ENCODE measurements at places on chromosomes 6 and 20.

DNA sequence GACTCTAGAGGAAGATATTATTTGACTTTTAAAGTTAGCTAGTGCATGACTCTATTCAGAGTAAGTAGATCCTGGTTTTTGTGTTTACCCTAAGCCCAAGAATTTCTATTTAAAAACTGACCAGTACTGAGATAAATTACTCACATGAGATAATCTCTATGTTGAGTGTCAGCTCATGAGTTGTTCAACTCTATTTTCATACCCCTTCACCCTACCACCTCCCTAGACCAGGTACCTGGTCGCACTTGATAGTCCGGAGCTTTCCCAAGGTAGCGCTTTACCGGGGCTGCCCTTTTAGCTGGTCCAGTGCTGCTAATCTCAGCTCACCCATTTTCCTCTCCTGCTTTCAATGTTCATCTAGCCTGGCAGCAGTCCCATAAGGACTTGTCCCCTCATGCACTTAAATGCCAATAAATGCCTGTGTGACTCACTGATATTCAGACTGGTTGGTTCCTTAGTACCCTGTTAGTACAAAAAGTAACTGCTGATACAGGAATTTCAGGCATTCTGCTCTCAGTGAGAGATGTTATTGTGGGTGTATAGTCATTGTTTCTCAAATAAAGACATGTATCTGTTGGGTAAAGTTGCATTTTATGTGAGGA, 503.9 kb downstream of the ADGRB3 start:
- no peak for DNase-seq

DNA sequence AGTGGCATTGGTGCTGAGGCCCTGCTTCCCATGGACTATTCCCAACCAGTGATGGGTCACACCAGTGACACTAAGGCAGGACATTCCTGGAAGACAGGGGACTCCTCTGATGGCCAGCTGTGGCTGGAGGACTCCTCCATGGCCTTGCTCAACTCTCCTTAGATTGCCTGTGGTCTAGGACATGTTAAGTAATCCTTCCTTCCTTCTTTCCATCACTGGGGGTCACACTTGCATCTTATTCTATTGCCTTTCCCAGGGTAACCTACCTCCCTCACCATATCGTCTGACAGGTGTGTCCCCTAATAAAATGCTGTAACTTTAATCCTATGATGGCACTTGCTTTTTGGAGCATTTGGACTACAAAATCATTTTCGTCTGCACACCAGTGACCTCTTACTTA, 24.5 kb upstream of the HLA-A start:
- no peak for DNase-seq

GRCh38 chr6:126661646-126662045, 321.7 kb downstream of the CENPW start:
- no peak for DNase-seq

DNA sequence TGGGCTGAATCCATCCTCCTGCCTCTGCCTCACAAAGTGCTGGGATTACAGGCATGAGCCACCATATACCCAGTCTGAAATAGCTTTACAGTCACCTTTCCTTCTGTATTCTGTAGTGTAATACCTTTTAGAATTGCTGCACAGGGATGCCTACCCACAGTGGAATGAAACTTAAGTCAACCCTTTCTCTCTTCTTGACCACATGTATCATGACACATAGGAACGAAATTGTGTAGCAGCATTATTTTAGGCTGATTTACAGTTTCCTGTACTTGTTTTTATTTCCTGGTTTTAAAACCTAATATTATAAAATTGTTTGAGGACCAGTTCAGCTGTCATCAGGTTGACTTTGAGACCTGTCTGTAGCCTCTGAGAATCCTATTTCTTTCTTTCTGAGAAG, 297.8 kb downstream of the ZFAND3 start:
- no peak for DNase-seq

- peak; percentile 2 for DNase-seq
Observed at GRCh38 chr6:99868074-99868702, 125.8 kb downstream of the MCHR2 start.

DNA sequence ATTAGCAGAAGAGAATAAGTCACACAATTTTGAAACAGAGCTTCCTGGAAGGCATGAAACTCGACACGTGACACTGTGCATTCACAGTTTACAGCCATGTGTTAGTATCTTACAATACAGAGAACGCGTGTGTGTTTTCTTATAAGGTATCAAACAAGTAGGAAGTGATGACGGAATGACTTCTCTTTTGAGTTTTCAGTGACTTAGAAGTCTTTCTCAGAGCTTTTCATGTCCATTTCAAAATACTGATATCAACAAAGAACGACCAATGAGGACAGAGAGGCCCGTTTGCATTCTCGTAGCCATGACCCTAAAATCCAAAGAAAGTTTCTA, 36.6 kb upstream of the DUSP22 start:
- no peak for DNase-seq

- no peak for DNase-seq
Observed at GRCh38 chr20:38249536-38250310, 10.8 kb downstream of the KIAA1755 start.

DNA sequence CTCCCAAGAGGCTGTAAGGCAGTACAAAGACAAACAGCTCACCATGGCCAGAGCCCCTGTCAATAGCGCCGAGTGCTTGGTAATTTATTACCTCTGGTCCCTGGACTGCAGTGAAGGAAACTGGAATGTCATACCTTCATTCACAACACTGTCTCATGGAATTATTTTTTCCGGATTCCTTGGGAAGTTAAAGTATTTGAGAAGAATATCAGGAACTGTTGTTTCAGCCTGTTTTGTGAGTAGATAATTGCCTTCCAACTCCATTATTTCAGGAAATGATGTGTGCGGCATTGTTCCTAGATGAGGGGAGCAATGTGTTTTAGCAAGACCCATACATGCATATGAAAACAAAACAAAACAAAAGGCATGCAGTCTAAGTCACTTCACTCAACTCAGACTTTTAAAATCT, 64.0 kb downstream of the BLOC1S5 start:
- no peak for DNase-seq

DNA sequence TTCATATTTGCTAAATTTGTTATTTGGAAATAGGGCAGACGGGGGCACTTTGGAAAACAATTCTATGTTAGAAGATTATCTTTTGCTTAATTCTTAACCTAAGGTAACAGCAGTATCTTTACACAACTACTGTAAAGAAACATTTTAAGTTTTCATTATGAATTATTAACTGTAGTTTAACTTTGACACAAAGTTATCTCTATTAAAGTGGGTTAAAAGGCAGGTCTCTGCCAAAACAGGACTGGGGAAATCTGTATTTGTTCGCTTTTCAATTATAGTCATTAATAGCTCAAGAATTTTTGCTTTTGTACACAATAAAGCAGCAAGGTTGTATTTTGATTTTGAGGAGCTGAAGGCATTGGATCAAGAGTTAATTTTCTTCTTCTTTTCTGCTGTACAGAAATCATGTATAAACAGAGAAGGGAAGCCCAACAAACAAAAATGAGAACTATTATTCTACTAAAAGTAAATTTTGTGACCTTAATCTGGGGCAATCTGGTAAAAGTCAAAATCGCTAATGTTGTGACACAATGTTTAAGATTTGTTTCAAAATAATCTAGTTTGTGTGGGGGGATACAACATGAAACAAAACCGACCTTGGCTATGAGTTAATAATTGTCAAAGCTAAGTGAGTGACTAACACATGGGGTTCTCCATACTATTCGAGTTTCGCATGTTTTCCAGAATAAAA, 2.9 kb downstream of the STAU1 start:
- DNase-seq = no peak

- DNase-seq = no peak
Observed at GRCh38 chr6:87230801-87231200, 75.4 kb downstream of the ZNF292 start.

- DNase-seq = no peak
Observed at GRCh38 chr6:144263786-144264185, 21.3 kb upstream of the UTRN start.

DNA sequence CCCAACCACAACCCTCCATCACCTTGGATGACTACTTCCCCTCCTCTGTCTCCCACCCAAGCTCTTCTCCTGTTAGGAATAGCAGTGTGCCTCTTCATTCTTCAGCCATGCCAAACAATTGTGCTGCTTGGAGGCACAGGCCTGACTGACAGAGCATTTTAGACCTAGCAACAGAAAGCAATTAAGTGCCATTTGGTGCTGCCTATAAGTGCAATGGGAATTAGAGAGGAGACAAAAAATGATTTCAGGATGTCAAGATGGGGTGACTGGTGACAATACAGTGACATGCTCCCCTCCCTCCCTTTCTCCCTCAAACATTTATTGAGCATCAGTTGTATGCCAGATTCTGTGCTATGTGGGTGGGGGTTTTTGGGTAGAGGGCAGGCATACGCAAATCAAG, 322.6 kb upstream of the MOCS1 start:
- DNase-seq = no peak

- DNase-seq = no peak
Observed at GRCh38 chr20:19924255-19924654, 92.9 kb upstream of the NAA20 start.

DNA sequence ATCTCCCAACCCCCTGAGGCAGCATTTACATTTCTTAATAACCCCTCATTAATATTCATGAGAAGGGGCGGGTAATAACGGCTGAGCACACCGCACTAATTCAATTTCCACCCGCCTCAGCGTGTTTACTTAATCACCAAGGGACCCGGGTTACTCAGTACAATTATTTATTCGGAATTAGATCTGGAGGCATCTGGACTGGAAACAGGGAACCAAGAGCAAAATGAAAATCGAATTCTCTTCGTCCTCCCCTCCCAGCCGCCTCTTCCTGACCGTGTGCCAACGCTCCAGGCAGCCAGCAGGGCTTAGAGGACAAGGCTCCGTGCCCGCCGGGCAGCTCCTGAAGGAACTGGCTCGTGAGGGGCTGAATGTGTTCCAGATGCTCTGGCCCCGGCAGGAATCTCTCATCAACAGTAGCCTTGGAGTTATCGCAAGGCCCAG, 23.5 kb upstream of the CTNNBL1 start:
- DNase-seq = no peak

DNA sequence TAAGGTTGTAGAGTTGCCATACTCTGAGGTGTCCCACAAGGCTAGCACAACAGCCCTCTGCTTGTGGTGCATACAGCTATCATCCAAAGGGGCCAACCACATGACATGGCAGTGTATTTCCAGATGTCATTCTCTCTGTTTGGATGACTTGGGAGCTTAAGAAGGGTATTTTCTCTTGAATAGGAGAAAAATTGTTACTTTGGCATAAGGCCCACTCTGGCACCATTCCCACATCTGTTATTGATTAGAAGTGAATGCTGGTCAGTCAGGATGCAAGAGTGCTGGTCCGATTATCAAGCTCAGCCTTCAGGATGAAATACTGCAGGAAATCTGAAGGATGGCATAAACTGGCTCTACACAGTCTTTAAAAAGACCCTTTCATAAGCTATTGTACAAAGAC, 83.6 kb upstream of the C20orf144 start:
- no peak for DNase-seq

GRCh38 chr6:166446567-166447065, 63.9 kb upstream of the MPC1 start:
- DNase-seq = no peak

DNA sequence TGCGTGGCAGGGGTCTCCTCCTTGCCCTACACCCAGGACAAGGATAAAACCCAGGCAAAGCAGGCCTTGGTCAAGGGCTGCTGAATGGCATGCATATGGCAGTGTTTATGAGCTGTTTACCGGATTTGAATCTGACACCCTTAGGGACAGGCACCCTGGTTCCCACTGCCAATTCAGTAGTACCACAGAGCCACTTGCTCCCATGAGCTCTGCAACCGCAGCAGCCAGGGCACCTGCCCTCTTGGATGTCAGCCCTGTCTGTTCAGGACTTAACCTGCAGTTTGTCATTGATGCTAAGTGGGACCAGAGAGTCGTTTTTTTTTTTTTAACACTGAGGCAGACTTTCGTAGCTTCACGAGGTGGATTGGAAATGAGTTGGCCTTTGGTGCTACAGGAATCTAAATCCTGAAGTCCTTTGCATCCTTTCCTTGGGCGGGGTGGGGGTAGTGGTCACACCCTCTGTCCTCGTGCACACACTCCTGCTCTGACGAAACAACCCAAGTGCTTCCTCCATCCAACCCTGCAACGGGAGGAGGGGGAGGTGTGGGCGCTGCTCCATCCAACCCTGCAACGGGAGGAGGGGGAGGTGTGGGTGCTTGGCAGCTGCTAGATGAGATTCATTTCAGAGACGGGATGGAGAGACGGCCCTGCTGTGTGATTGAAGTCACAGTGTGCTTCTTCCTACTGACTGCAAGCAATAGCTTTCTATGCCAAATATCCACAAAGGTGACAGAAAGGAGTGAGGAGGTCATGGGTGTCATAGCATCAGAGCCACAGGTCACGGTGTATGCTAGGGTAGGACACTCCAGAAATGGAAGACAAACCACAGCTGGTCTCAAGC, 166.5 kb downstream of the SMOC2 start:
- no peak for DNase-seq

- DNase-seq = no peak
Observed at GRCh38 chr6:57267586-57268293, 45.6 kb upstream of the RAB23 start.

GRCh38 chr20:62392621-62393334, 5.9 kb downstream of the RPS21 start:
- DNase-seq = no peak

DNA sequence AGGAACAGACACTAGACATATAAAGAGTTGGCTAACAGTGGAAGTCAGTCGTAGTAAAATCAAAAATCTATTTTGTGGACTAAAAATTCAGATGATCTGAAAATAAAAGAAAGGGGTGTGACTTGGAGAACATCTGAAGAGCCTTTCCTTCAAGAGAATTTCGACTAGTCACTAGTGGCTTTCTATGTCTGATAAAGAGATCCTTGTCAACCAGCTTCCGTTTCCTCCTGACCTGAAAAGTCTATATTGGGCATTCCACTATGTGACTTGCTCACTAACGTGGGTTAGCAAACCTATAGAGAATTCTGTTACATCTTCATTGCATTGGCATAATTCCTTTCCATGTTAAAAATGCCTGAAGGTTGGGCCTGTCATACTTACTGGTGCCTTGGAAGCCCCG, 25.9 kb downstream of the TRAF3IP2 start:
- no peak for DNase-seq

DNA sequence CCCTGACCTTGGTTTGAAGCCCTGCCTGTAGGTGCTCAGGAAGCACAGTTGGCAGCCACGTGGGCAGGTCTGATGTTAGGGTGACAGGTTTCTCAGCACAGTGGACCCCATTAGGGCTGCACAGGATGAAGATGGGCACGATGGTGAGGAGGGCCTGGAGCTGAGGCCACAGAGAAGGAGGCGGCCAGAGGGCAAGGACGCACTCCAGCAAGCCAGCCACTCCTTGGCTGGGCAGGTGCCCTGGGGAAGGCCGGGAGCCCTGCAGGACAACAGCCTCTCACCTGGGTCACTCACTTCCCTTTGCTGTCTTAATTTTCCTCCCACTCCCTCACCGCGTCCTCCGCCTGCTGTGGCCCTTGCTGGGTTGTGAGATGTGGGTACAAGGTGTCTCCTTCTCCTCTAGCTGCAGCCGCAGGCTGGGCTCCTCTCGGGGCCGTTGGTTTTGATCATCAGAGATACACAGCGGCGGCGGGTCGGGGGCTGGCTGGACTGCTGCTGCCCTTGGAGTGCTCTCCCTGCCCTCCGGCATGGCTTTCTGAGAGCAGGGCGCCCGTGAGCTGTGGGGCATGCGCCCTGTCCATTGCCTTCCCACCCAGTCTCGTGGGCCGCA, 5.7 kb downstream of the OSBPL2 start:
- DNase-seq = no peak
